Body of pancreas (tissue), 4 donors: ENCODE measurements at places on chromosomes 7 and 10.

DNA sequence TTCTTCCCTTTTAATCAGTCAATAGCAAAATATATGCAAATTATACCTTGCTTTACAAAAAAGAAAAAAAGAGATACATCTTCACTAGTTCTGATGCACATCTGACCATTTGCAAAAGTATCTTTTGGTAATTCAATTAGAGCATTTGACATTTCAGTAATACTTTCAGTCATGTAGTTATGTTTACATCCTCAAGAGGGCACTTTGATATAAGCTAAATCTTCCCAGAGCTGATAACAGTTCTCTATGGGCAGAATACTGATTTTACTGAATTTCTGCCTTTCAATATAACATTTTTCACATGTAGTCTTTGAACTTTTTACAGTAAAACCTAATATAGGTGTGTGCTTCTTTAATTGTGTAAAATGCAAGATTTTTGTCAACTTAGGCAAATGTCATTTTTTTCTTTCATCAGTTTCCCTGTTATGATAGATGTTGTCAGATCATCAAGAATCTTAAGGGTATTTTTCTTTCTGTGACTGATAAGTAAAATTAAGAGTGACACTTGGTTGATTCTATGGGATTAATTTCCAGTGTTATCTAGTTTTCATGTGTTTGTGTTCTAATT lies 703.5 kb upstream of the SEMA3D start:
- no peak for DNase-seq

- no peak for DNase-seq
These were observed 320.7 kb downstream of the SUGCT start for GRCh38 chr7:40455485-40455884.

DNA sequence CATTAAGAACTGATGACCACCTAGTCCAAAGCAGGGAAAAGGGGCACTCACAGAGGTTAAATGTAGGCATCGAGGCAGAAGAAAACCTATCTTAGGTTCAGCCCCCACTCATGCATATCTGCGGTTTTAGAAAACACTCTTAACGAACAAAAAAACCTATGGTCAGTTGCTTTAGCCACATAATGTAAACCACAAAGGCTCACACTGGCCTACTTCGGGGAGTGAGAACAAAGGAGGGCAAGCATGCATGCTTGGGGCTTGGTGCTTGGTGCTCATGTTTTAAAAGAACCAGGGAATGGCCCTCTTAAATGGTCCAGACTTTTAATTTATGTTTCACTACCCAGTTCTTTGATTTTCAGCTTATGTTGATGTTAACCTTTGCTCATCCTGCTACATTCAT lies 14.2 kb downstream of the INSYN2A start:
- no peak for DNase-seq

- no peak for DNase-seq
These were observed 39.4 kb upstream of the FOXL3 start for GRCh38 chr7:250523-250922.

GRCh38 chr7:149355390-149356048 lies 93.5 kb downstream of the ZNF783 start:
- DNase-seq = no peak

DNA sequence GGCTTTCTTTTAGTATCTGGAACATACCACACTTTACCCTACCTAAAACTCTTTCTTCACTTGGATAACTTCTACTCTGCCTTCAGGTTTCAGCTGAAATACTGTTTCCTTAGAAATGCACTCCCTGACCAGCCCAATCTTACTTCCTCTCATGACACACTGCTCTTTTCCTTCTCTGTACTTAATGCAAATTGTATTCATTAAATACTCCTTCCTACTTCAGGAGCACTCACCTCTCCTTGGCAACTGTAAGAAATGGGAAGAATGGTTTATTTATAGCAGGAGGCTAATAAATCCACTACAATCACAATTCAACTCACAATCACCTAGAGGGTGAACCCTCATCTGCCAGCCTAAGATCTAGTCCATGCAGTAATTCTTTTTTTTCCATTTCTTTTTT lies 15.2 kb downstream of the ZCWPW1 start:
- no peak for DNase-seq

- DNase-seq = no peak
These were observed 15.2 kb downstream of the SRI start for GRCh38 chr7:88204525-88205110.

DNA sequence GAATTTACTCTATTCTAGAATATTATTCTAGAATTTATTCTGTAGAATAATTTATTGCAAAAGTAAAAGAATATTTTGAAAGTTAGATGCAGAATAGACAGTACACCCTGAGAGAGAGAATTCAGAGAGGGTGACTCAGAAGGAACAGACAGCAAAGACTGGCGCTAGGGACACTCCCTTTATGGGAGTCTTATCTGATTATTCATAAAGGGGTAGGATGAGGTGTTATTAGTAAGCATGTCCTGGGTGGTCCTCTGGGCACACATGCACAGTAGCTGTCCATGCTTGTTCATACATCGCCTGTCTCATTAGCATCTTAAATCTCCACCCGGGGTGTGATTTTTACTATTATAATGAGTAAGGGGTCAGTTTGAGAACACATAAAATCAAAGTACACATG lies 100.1 kb downstream of the XPNPEP1 start:
- DNase-seq = no peak

DNA sequence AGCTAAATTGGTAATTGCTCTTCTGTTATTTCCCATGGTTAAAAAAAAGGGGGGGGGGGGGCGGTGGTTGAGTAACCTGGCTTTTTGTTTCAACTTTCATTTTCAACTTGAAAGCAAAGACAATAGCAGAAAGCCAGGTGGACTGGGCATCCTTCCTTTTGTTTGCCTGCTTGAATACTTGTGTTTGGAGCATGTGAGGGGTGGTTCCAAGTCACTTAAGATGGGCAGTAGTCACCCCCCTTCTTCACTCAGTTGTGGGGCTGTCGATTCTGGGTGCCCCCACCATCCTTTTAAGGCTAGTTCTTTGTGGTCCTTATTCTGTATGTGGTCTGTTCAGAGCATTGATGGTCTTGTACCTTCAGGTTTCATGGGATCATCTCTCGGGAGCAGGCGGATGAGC lies 165.6 kb upstream of the PRR15 start:
- DNase-seq = no peak

DNA sequence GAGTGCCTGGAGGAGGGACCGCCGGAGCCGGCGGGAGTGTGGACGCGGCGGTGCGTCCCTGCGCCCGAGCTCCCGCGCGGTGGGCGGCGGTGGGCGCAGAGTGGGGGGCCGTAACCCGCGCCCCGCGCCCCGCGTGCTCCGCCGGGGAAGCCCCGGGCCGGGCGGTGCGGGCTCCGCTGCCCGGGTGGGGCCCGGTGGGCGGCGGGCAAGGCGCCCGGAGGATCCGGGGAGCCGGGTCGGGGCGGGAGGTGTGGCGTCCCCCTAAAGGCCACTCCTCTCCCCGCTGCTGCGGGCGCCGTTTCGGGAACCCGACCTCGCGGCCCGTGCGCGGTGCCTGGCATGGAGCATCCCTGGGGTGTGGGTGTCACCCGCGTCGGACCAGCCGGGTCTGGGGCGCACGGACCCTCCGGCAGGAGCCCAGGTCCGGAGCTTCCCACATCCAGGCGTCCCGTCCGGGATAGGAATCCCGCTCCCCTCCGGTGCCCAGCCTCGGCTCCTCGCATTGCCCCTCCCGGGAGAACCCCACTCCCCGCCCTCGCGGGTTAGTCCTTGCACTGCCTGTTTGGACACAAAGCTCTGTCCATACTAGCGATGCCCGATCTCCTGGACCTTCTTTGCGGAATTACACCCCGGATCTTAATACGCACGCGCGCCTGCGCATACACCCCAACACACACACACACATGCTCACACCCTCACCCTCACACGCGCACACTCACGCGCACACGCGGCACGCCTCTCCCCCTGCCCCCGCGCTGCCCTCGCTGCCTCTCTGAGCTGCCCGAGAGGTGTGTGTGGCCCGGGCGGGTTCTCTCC lies 723 bp downstream of the MTURN start:
- peak; percentile 68 for DNase-seq

GRCh38 chr10:59844436-59844835 lies 61.9 kb downstream of the CCDC6 start:
- no peak for DNase-seq

DNA sequence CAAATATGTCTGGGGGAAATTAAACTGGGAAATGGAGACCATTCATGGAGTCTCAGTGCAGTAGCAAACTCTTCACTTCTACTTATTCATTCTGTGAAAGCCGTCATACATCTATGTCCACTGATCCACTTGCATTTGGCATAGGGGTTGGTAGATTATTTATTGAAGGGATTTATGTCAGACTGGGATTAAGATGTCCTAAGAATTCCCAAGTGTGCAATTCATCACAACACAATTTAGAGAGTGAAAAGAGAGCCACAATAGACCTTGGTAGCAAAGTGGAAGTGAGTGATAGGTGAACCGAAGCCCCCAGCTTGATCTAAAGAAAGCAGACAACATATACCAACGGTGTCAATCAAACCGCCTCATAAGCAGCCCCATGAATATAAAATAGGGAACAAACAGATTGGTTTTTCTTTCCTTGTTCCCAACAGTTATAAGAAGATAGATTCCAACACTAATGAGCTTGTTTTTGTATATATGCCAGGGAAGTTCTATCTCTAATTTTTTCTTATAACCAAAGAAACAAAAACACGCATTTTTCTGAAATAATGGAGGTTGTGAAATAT lies 234.3 kb downstream of the CACNA2D1 start:
- DNase-seq = no peak

GRCh38 chr10:95172851-95173250 lies 21.2 kb upstream of the ACSM6 start:
- no peak for DNase-seq

- DNase-seq = no peak
These were observed 158.3 kb upstream of the HDAC9 start for GRCh38 chr7:18337048-18337809.

DNA sequence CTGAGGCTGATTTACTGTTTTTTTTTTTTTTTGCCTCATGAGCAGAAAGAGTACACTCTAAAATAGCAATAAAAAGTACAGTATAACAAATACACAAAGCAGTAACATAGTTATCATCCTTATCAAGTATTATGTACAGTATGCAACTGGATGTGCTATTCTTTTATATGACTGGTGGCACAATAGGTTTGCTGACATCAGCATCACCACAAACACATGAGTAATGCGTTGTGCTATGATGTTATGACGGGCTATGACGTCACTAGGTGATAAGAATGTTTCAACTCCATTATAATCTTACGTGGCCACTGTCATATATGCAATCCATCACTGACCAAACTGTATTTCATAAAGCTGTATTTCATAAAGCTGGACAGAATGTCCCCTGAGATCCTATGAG lies 189.2 kb upstream of the GLI3 start:
- no peak for DNase-seq

DNA sequence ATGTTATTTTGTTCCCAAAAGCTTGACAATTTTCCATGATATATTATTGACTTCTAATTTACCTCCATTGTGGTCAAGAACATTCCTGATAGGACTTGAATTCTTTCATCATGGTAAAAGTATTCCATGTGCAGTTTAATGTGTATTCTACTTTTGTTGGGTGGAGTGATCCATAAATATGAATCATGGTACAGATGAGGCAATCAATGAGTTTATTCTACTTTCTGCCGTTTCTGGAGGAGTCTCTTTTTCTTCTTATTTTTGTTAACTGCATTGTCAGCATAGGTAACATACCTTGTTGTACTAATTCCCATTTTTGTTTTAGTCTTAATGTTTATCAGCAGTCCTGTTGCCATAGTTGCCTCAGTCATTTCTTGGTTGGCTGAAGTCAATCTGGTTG lies 69.6 kb downstream of the SHOC2 start:
- no peak for DNase-seq

DNA sequence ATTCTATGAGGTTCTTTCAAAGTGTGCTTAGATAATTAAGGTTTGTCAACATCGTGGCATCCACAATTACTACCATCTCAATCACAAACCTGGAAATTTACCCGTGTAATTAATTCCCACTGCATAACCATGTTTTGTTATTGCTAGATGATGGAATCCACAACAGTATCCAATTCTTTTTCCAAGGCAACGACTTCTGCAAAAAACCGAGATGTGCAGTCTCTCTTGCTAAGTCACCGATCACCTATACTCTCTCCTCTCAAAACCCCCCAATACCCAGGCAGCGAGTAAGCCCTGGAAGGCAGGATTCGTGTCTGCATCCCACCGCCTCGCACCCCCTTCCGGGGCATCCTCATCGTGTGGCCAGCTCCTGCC lies 678 bp upstream of the EIF4H start:
- DNase-seq = no peak

GRCh38 chr10:115790220-115790619 lies 482.8 kb downstream of the GFRA1 start:
- no peak for DNase-seq

- DNase-seq = no peak
These were observed 17.3 kb downstream of the TLL2 start for GRCh38 chr10:96496281-96496925.

DNA sequence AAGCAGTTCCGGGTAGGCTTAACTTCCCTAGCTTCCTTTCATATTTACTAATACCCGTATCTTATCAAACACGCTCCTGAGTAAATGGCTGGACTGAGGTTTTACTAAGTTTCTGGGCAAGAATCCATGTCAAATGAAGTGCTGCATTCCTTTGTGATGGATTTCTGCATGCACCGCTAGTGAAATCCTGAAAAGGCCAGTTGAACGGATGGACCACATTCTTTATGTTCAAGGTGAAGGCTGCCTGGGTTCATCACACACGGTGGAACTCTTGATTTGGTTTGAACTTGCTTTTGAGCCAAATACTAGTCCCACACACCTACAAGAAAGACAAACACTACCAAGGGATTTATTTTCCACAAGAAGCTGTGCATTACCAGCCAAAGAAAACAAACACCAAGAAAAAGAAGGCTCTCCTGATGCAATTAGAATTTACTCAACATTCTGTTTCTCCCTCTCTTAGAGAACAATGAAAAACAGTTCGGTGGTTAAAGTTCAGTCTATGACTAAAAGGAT lies 255.0 kb upstream of the SEMA3C start:
- DNase-seq = no peak

DNA sequence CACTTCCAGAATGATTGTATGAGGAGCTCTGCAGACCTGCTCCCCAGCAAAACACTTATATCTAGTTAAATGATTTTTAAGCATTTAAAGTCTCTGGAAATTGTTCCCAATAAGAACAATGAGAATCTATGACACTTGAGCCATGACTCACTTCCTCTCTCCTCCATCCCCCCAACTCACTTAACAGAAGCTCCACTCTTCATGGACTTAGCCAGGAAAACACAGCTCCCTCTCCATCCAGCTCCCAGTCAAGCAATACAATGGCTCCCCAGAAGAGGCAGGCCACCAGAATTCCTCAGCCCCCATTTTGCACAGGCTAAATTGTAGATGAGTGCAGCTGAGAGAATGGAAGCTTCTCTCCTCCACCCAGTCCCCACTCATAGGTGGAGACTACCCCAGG lies 27.0 kb downstream of the AOC1 start:
- no peak for DNase-seq
